Activated naive CD8-positive, alpha-beta T cell treated with anti-CD3 and anti-CD28 coated beads, Interleukin-2, amount 10 ng/mL, durations not matched to agents 7 days and 5 days (primary cell): ENCODE measurements at places on chromosomes 7 and 10. TPM values are rescaled to one million over a fixed set of nuclear protein-coding genes. Genes with fewer than 3 reads are reported as not detected.

- H3K36me3 ChIP-seq, result no peaks in the 10 kb centered on the region
- no peak overlapping the region for H3K4me3 ChIP-seq
- DNase-seq, result no peak
- no peaks in the 10 kb centered on the region for H3K4me1 ChIP-seq
- H3K27ac ChIP-seq, result no peak overlapping the region
- no peaks in the 10 kb centered on the region for H3K27me3 ChIP-seq
These were observed 132.3 kb upstream of the PLXDC2 start for GRCh38 chr10:19683960-19684359.

DNA sequence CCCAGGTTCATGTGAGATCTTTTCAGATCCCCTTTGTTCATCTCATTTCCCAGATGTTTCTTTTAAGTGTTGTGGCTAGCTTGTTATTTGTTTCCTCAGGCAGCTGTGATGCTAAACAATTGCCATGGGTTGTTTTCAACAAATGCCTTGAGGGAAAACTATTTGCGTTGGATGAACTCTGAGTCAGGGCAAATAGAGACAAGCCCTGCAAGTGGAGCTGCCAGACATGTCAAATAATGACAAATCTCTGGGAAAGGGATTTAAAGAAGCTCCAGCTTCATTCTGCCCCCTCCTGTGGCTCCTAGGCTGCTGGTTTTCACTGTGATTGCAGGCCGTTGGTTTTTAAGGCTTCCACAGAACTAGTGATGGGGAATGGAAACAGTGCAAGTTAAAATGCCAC, 272.4 kb upstream of the SP8 start:
- no peak for DNase-seq
- H3K36me3 ChIP-seq, result no peaks in the 10 kb centered on the region
- no peak overlapping the region for H3K27ac ChIP-seq
- no peaks in the 10 kb centered on the region for H3K4me1 ChIP-seq
- no peaks in the 10 kb centered on the region for H3K27me3 ChIP-seq
- no peak overlapping the region for H3K4me3 ChIP-seq

The C10orf67 gene
- total RNA-seq, result 0.20 TPM

DNA sequence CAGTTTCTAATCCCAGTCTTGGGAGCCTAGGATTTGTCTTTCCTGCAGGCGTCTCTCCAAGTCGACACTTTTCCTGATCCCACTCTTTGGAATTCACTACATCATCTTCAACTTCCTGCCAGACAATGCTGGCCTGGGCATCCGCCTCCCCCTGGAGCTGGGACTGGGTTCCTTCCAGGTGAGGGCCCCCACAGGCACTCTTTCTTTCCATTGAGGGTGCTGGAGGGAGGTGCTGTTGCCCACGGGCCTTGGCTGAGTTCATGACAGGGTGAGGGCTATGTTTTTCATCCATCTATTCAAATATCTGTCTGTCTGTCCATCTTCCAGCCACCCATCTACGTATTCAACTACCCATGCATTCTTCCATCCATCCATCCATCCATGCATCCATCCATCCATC, 12.6 kb downstream of the GHRHR start:
- H3K4me3 ChIP-seq, result no peak overlapping the region
- peaks cover 16% of the 10 kb centered on the region for H3K27me3 ChIP-seq
- no peak overlapping the region for H3K27ac ChIP-seq

The NPFFR1 gene
- 0.03 TPM for total RNA-seq

DNA sequence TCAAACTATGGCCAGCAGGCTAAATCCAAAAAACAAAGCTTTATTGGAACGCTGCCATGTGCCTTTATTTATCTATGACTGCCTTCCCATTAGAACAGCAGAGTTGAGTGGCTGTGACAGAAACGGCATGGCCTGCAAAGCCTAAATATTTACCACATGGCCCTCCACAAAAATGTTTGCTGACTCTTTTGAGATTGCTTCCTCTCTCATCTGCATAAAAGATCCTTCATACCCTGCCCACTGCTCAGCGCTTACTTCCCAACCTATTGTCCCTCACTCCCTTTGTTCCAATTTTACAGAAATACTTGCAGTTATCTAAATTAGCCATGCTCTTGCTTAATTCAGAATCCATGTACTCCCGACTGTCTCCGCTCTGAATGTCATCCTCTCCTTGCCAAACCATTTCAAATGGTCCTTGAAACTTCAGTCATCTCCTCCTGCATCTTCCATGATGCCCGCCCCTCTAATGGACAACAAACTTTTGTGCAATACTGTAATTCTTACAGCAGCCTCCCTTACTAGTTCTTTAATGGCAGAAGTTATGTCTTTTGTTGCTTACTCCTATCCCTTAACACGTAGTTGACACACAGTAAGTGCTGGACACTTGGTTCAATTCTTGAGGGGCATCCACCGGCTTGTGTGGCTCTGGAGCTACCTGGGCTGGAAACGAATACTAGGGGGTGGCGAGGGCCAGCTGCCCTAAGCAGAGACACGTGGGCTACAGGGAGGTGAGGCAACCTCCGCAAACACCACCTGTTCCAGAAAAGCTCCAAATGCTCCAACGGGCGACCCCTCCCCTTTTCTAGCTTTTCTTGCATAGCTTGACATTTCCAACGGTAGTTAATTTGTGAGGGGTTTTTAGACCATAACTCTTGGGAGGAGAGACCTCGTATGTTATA, 832 bp downstream of the XRCC2 start:
- H3K36me3 ChIP-seq, result peaks cover 8% of the 10 kb centered on the region
- H3K27ac ChIP-seq, result peak overlapping the region; percentile 99
- H3K4me3 ChIP-seq, result peak overlapping the region; percentile 100

DNA sequence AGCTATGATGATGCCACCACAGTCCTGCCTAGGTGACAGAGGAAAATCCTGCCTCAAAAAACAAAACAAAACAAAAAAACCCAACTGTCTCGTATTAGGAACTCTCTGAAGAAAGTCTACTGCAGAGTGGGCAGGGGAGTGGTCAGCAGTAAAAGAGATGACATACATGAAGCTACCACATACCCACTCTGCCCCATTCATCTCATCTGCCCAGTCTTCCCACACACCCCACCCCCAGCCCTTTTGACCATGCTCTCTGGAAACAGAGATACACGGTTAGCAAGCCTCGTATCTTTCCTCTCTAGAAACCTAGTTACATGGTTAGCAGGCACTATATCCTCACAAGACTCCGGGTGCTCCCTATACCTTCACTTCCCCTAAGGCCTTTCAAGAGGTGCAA, 8.3 kb downstream of the SLC37A3 start:
- peaks cover 4% of the 10 kb centered on the region for H3K4me1 ChIP-seq
- no peaks in the 10 kb centered on the region for H3K27me3 ChIP-seq
- DNase-seq, result no peak
- H3K27ac ChIP-seq, result no peak overlapping the region

GRCh38 chr7:91826377-91826776, 54.1 kb downstream of the MTERF1 start:
- no peak overlapping the region for H3K27ac ChIP-seq
- H3K27me3 ChIP-seq, result peaks cover 2% of the 10 kb centered on the region
- H3K36me3 ChIP-seq, result peaks cover 9% of the 10 kb centered on the region
- DNase-seq, result no peak
- no peaks in the 10 kb centered on the region for H3K4me1 ChIP-seq

GRCh38 chr7:77217474-77218185, 18.0 kb upstream of the FGL2 start:
- no peak overlapping the region for H3K4me3 ChIP-seq
- DNase-seq, result no peak
- H3K4me1 ChIP-seq, result peaks cover 8% of the 10 kb centered on the region
- H3K36me3 ChIP-seq, result peaks cover 15% of the 10 kb centered on the region

- no peak for DNase-seq
- no peaks in the 10 kb centered on the region for H3K27me3 ChIP-seq
- H3K27ac ChIP-seq, result no peak overlapping the region
- peaks cover 9% of the 10 kb centered on the region for H3K36me3 ChIP-seq
- H3K4me1 ChIP-seq, result peaks cover 1% of the 10 kb centered on the region
- H3K4me3 ChIP-seq, result no peak overlapping the region
These were observed 67.3 kb downstream of the SPDYE5 start for GRCh38 chr7:75559355-75559975.

GRCh38 chr10:17989908-17990767, 38.4 kb downstream of the SLC39A12 start:
- H3K27ac ChIP-seq, result no peak overlapping the region

DNA sequence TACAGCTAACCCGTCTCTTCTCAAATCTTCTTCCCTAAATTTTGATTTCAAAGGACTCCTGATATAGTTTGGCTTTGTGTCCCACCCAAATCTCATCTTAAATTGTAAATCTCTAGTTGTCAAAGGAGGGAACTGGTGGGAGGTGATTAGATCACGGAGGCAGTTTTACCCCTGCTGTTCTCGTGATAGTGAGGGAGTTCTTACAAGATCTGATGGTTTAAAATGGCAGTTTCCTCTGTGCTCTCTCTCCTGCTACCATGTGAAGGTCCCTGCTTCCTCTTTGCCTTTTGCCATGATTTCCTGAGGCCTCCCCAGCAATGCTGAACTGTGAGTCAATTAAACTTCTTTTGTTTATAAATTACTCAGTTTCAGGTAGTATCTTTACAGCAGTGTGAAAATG, 269.3 kb downstream of the POLR1F start:
- no peaks in the 10 kb centered on the region for H3K36me3 ChIP-seq
- no peaks in the 10 kb centered on the region for H3K27me3 ChIP-seq
- H3K4me3 ChIP-seq, result no peak overlapping the region
- H3K27ac ChIP-seq, result no peak overlapping the region
- no peak for DNase-seq

The ZNF273 gene
- 10.9 TPM for total RNA-seq

- H3K36me3 ChIP-seq, result peaks cover 10% of the 10 kb centered on the region
- no peaks in the 10 kb centered on the region for H3K27me3 ChIP-seq
- DNase-seq, result no peak
- no peak overlapping the region for H3K4me3 ChIP-seq
- H3K4me1 ChIP-seq, result peaks cover 7% of the 10 kb centered on the region
These were observed 48.4 kb downstream of the TES start for GRCh38 chr7:116258734-116259133.

The KAZALD1 gene
- total RNA-seq, result not detected

The EEPD1 gene
- total RNA-seq, result 2.3 TPM

The HOXA13 gene
- not detected for total RNA-seq

DNA sequence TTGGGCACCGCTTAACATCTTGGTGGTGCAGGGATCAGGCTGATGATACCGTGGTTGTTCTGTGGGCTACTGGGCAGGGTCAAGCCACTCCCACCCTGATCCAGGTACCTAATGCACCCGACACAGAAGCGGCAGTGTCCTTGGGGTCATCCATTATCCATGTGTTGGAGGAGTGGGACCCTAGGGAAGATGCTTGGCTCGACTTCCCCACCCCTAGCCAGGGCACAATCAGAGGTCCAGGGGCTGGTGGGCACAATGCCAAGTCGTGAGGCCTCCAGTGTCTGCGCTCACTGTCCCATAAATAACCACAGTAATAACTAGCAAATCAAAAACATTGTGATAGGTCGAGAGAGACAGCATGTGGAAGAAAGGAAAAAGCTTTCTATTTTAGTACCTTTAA, 37.7 kb downstream of the HTRA1 start:
- DNase-seq, result no peak
- no peak overlapping the region for H3K4me3 ChIP-seq

- peaks cover 19% of the 10 kb centered on the region for H3K36me3 ChIP-seq
- H3K27me3 ChIP-seq, result no peaks in the 10 kb centered on the region
- H3K4me1 ChIP-seq, result peaks cover 1% of the 10 kb centered on the region
- no peak for DNase-seq
These were observed 5.7 kb upstream of the MSS51 start for GRCh38 chr10:73439055-73439454.

The NPC1L1 gene
- total RNA-seq, result 0.11 TPM

- H3K27ac ChIP-seq, result no peak overlapping the region
- H3K4me1 ChIP-seq, result peaks cover 48% of the 10 kb centered on the region
- H3K27me3 ChIP-seq, result peaks cover 9% of the 10 kb centered on the region
- H3K36me3 ChIP-seq, result peaks cover 11% of the 10 kb centered on the region
- DNase-seq, result no peak
These were observed 173.6 kb downstream of the PRKCQ start for GRCh38 chr10:6406220-6407033.

- DNase-seq, result no peak
- H3K27ac ChIP-seq, result no peak overlapping the region
- no peaks in the 10 kb centered on the region for H3K36me3 ChIP-seq
- H3K27me3 ChIP-seq, result peaks cover 4% of the 10 kb centered on the region
These were observed 48.5 kb upstream of the ARL4A start for GRCh38 chr7:12638851-12639456.

GRCh38 chr10:34537629-34538231, 277.4 kb downstream of the PARD3 start:
- peaks cover 10% of the 10 kb centered on the region for H3K4me1 ChIP-seq
- H3K27me3 ChIP-seq, result no peaks in the 10 kb centered on the region
- H3K4me3 ChIP-seq, result no peak overlapping the region

The LLCFC1 gene
- total RNA-seq, result not detected

GRCh38 chr10:49357910-49358309, 38.0 kb downstream of the DRGX start:
- H3K27ac ChIP-seq, result no peak overlapping the region
- H3K4me1 ChIP-seq, result peaks cover 4% of the 10 kb centered on the region
- no peaks in the 10 kb centered on the region for H3K36me3 ChIP-seq

DNA sequence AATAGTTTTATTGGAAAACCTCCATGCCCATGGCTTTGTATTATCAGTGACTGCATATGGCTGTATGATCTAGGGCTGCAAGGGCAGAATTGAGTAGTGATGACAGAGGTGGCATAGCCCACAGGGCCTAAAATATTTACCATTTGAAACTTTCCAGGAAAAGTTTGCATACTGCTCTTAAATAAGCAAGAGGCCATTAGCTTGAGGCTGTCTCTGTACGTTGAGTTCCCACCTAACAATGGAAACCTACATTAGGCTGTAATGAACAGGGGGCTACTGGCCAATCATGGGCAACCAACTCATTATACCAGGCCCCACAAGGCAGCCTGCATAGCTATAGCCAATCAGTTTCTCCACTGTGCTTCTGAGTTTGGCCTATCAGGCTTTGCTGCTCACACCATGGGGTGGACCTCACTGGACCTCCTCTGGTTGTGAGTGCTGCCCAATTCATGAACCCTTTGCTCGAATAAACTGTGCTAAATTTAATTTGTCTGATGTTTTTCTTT, 673 bp upstream of the ST8SIA6 start:
- H3K36me3 ChIP-seq, result peaks cover under 1% of the 10 kb centered on the region
- H3K4me1 ChIP-seq, result peaks cover 8% of the 10 kb centered on the region
- H3K27ac ChIP-seq, result no peak overlapping the region
- H3K27me3 ChIP-seq, result peaks cover 65% of the 10 kb centered on the region

GRCh38 chr7:146698995-146699610, 582.5 kb downstream of the CNTNAP2 start:
- no peak for DNase-seq
- H3K36me3 ChIP-seq, result no peaks in the 10 kb centered on the region
- no peak overlapping the region for H3K4me3 ChIP-seq
- H3K4me1 ChIP-seq, result no peaks in the 10 kb centered on the region
- no peak overlapping the region for H3K27ac ChIP-seq
